Osteocyte (in vitro differentiated cells): ENCODE measurements at places on chromosomes 16 and 17. TPM values are rescaled to one million over a fixed set of nuclear protein-coding genes. Genes with fewer than 3 reads are reported as not detected.
A peak's percentile ranks its signal among the peaks of the same experiment; 100 is the strongest.

GRCh38 chr17:39186481-39187002 is 10.9 kb downstream of the CACNB1 start:
- H3K36me3 ChIP-seq: peaks cover 25% of the 10 kb centered on the region
- H3K4me1 ChIP-seq: no peaks in the 10 kb centered on the region
- no peak overlapping the region for H3K4me3 ChIP-seq
- H3K27me3 ChIP-seq: no peaks in the 10 kb centered on the region
- DNase-seq: no peak

- H3K36me3 ChIP-seq: no peaks in the 10 kb centered on the region
- peak overlapping the region; percentile 77 for H3K4me3 ChIP-seq
- H3K27me3 ChIP-seq: no peaks in the 10 kb centered on the region
- H3K4me1 ChIP-seq: peaks cover 4% of the 10 kb centered on the region
- DNase-seq: no peak
- H3K27ac ChIP-seq: peak overlapping the region; percentile 31
Measured at GRCh38 chr17:488993-489757, 136.6 kb upstream of the RPH3AL start.

GRCh38 chr17:29567554-29568330 is 759 bp upstream of the TP53I13 start:
- DNase-seq: peak; percentile 86
- peaks cover 19% of the 10 kb centered on the region for H3K4me1 ChIP-seq
- H3K36me3 ChIP-seq: no peaks in the 10 kb centered on the region
- no peaks in the 10 kb centered on the region for H3K27me3 ChIP-seq
- H3K4me3 ChIP-seq: peak overlapping the region; percentile 90
- peak overlapping the region; percentile 94 for H3K27ac ChIP-seq

DNA sequence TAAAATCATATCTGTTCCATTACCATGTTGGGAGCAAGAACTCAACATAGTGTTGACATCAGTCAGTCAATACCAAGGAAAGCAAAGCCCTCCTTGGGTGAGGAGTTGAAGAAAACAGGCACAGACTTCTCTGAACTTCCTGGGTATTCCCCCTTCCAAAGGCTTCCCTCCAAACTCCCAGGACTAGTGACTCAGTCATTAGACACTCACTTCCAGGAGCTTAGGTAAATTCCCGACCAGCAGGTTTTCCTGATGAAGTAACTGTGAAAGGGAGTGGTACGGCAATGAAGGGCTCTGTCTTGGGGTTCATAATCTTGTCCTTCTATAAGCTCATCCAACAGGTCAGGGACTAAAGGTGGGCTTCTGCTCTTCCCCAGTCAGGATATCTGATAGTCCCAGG is 293.8 kb upstream of the AXIN2 start:
- no peak overlapping the region for H3K27ac ChIP-seq
- H3K4me1 ChIP-seq: peaks cover 8% of the 10 kb centered on the region
- no peak for DNase-seq
- no peak overlapping the region for H3K4me3 ChIP-seq

DNA sequence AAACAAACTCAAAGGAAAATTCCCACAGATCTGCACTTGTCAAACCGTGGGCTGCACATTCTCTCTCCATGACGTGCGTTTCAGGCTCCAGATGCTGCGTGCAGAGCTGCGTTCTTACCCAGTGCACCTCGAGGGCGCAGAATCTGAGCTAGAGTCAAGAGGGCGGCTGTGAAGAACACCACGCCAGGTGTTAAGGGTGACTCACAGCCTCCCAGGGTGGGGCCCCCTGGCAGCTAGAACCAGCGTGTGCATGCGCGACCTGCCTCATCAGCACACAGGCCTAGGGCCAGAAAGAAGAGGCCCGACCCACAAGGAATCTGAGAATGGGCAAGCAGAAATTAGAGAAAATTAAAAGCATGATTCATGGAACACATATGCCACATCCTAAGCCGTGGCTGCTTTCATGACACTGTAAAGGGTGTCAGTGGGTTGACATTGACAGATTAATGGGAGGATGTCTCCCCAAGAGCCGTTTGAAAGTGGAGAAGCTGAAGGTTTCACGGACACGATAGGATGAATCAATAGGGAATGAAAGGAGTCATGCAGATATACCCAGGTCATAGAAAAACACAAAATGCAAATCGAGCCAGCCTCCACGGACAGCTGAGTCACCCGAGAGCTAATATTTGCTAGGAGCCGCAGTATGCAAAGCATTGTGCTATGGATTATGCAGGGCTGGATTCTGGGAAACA is 29.0 kb downstream of the MARCHF10 start:
- no peaks in the 10 kb centered on the region for H3K27me3 ChIP-seq
- peaks cover 34% of the 10 kb centered on the region for H3K4me1 ChIP-seq
- DNase-seq: peak; percentile 87
- H3K4me3 ChIP-seq: peak overlapping the region; percentile 62

GRCh38 chr16:30743716-30744115 is 4.5 kb upstream of the PHKG2 start:
- H3K4me3 ChIP-seq: no peak overlapping the region
- DNase-seq: no peak

GRCh38 chr16:3112058-3112880 is at the start of gene ZNF205:
Gene ZNF205 (plus strand): TSS chr16:3112586. CDS start chr16:3113431, 845 bp downstream.
- peaks cover 2% of the 10 kb centered on the region for H3K36me3 ChIP-seq
- DNase-seq: no peak
- H3K27me3 ChIP-seq: no peaks in the 10 kb centered on the region

Gene NACA2
- not detected in 2 replicates for total RNA-seq

DNA sequence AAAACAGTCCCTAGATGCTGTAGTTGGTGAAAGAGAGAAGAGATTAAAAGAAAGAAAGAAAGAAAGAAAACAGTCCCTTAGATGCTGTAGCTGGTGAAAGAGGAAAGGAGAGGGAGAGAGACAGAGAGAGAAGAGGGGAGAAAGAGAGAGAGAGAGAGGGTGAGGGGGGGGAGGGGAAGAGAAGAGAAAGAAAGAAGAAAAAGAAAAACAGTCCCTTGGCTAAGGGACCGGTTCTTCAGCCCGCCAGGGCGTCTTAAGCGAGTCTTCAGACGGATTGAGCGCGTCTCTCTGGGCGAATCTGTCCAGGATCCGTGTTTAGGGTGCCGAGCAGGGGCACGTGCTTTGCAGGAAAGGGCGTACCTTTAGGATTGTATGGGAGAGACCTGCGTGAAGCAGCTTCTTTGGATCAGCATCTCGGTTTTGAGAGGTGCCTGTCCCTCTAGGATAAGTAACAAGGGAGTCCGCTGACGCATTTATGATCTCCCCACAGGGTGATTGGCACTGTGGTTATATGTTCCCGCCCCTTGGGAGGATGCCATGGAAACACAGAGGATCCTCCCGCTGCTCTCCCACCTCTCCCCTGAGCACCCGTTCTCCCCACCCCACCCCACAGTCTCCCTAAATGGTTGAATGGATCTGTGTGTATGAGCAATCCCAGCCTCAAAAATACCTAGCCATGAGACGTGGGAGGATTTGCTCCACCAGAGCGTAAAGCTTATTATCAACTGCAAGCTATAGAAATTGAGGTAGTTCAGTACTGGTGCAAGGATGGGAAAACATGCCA is 16.7 kb downstream of the GNGT2 start:
- no peaks in the 10 kb centered on the region for H3K36me3 ChIP-seq
- DNase-seq: no peak
- peaks cover 7% of the 10 kb centered on the region for H3K4me1 ChIP-seq
- H3K4me3 ChIP-seq: peak overlapping the region; percentile 93
- peak overlapping the region; percentile 99 for H3K27ac ChIP-seq

GRCh38 chr16:89969741-89970410 is 21.3 kb downstream of the DEF8 start:
- peaks cover 3% of the 10 kb centered on the region for H3K36me3 ChIP-seq
- H3K27ac ChIP-seq: no peak overlapping the region
- no peak for DNase-seq
- H3K4me1 ChIP-seq: peaks cover 15% of the 10 kb centered on the region
- no peaks in the 10 kb centered on the region for H3K27me3 ChIP-seq

Gene HEATR9
- not detected in 2 replicates for total RNA-seq

DNA sequence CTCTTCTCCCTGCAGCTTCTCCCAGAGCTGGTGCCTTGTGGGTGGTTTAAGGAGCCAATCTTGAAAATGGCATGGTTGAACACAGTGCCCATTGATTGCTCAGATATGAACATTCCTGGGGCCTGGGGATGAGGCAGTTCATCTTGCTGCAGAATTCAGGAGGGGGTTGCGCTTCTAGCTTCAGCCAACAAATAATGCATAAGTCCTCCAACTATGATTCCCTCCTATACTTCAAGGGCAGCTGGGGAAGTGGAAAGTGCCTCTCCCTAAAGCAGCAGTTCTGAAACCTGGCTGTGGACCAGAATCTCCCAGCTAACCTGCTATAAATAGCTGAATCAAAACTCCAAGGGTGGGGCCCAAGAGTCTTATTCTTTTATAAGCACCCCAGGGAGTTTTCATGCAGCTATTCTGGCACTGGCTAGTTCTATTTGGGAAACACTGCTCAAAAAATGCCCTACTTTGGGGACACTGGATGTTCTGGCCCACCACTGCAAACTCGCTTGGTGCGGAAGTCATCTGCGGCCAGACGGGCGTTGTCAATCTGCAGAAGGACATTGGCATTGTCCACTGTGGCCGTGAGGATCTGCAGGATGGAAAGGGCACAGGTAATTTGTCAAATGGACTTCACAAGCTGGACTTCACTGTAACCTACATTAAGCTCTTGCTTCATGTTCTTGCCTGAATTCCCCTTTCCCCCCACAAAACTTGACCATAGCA is 130.3 kb downstream of the CCDC144A start:
- DNase-seq: peak; percentile 65
- H3K27ac ChIP-seq: no peak overlapping the region
- H3K36me3 ChIP-seq: no peaks in the 10 kb centered on the region

GRCh38 chr17:48615963-48616716 is 1.0 kb upstream of the HOXB8 start:
- H3K4me1 ChIP-seq: peaks cover 31% of the 10 kb centered on the region
- H3K4me3 ChIP-seq: no peak overlapping the region
- H3K27me3 ChIP-seq: peaks cover 88% of the 10 kb centered on the region
- H3K27ac ChIP-seq: no peak overlapping the region

Gene NPIPA2
- total RNA-seq: 9.0 and 9.5 TPM in 2 replicates

- no peaks in the 10 kb centered on the region for H3K27me3 ChIP-seq
- no peak for DNase-seq
- H3K36me3 ChIP-seq: no peaks in the 10 kb centered on the region
- no peak overlapping the region for H3K4me3 ChIP-seq
- H3K4me1 ChIP-seq: peaks cover 23% of the 10 kb centered on the region
Measured at GRCh38 chr16:82641336-82641984, 14.7 kb downstream of the CDH13 start.

GRCh38 chr17:79048826-79049755 is 25.1 kb downstream of the C1QTNF1 start:
- DNase-seq: no peak
- H3K27ac ChIP-seq: no peak overlapping the region
- H3K4me3 ChIP-seq: no peak overlapping the region
- peaks cover 6% of the 10 kb centered on the region for H3K27me3 ChIP-seq
- H3K36me3 ChIP-seq: peaks cover 51% of the 10 kb centered on the region

DNA sequence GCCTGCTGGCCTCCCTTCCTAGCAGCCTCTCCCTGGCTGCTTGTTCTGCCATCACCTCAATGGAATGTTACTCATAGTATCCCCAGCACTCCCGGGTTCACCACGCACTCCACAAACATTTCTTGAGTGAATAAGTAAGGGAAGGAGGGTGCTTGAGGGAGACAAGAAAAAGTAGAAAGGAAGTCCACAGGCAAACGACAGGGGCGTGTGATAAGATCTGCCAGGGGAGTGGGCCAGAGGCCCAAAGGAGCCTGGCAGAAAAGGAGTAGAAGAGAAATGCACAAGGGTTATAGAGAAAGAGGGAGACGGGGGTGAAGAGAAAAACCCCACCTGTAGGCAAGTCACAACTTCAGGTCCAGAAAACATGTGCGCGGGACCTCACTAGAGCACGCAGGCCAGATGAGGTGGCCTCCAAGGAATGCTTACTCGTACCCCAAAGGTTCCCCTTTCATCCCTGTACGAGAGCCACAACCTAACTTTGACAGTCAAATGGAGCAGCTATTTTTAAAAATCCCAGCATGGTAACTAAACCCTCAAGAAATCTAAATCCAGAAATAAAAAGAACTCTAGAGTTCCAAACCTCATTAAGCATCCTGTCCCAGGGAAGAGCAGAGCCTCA is 6.6 kb downstream of the ZDHHC7 start:
- DNase-seq: no peak
- peak overlapping the region; percentile 97 for H3K27ac ChIP-seq
- H3K27me3 ChIP-seq: no peaks in the 10 kb centered on the region
- peaks cover 80% of the 10 kb centered on the region for H3K4me1 ChIP-seq
- peak overlapping the region; percentile 38 for H3K4me3 ChIP-seq

DNA sequence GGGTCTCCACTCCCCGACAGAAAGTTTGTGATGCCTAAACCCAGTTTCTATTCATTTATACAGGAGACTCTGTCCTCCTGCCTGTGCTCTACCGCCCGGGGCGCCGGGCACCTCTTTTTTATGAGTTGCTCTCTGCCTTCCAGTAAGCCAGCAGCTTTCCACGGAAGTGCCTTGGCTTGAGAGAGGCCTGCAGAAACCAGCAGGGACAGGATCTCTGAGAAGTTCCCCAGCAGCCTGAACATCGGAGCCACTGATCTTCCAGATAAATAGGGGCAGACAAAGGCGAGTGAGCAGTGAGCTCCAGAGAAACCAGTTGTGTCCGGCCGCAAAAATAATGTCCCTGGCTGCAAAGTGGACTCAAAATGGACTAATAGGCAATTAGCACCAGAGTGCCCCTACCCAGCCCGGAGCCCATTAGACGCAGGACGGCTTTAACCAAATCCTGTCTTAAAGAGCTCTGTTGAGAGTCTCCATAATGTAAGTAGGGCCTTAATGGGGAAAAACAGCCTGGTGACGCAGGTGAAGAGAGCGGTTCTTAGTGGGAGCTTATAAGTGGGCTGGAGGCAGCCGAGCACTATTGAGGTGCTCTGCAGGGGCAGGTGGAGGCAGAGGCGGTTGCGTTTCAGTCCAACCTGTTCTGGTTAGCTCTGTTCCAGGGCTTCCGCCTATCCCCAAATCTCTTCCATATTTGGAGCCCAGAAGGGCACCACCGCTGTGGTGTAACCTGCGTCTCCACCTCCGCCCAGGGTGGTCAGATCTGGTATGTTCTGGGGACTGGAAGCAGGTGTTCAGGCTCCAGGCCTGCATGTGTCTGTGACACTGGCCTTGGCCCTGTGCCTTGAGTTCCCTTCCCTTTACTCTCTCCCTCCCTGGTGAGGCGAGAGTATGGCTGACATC is 74.1 kb downstream of the NT5M start:
- no peaks in the 10 kb centered on the region for H3K36me3 ChIP-seq
- H3K27me3 ChIP-seq: peaks cover 35% of the 10 kb centered on the region
- H3K4me3 ChIP-seq: no peak overlapping the region
- H3K27ac ChIP-seq: no peak overlapping the region
- no peak for DNase-seq

GRCh38 chr17:78759969-78760352 is 22.1 kb downstream of the CYTH1 start:
- H3K4me1 ChIP-seq: peaks cover 52% of the 10 kb centered on the region
- H3K27ac ChIP-seq: peak overlapping the region; percentile 53
- no peaks in the 10 kb centered on the region for H3K36me3 ChIP-seq
- no peak for DNase-seq
- no peaks in the 10 kb centered on the region for H3K27me3 ChIP-seq

GRCh38 chr17:51427856-51428255 is 167.5 kb downstream of the UTP18 start:
- H3K27ac ChIP-seq: no peak overlapping the region
- H3K27me3 ChIP-seq: no peaks in the 10 kb centered on the region
- H3K4me1 ChIP-seq: no peaks in the 10 kb centered on the region
- DNase-seq: peak; percentile 48
- H3K36me3 ChIP-seq: no peaks in the 10 kb centered on the region

- H3K36me3 ChIP-seq: no peaks in the 10 kb centered on the region
- no peak for DNase-seq
- H3K4me1 ChIP-seq: no peaks in the 10 kb centered on the region
Measured at GRCh38 chr17:6666557-6666956, 15.0 kb downstream of the C17orf100 start.

- DNase-seq: no peak
- H3K36me3 ChIP-seq: no peaks in the 10 kb centered on the region
- H3K4me1 ChIP-seq: no peaks in the 10 kb centered on the region
- H3K27me3 ChIP-seq: peaks cover 8% of the 10 kb centered on the region
Measured at GRCh38 chr16:87621976-87622713, 19.8 kb downstream of the JPH3 start.

Gene ARL5C
- total RNA-seq: not detected in 2 replicates
